ENCODE measurements at places on chromosomes 1 and 21. TPM values are rescaled to one million over a fixed set of nuclear protein-coding genes. Genes with fewer than 3 reads are reported as not detected.

KCNK2 gene
- total RNA-seq, result 46.6 TPM

RAB7B gene
- 19.9 TPM for total RNA-seq

IVL gene
- total RNA-seq, result not detected

SYPL2 gene
- 0.22 TPM for total RNA-seq

S1PR1 gene
- total RNA-seq, result 8.4 TPM
